Ureter (tissue), 1 donor: ENCODE measurements at places on chromosomes 2 and 18. TPM values are rescaled to one million over a fixed set of nuclear protein-coding genes. Genes with fewer than 3 reads are reported as not detected.

DNA sequence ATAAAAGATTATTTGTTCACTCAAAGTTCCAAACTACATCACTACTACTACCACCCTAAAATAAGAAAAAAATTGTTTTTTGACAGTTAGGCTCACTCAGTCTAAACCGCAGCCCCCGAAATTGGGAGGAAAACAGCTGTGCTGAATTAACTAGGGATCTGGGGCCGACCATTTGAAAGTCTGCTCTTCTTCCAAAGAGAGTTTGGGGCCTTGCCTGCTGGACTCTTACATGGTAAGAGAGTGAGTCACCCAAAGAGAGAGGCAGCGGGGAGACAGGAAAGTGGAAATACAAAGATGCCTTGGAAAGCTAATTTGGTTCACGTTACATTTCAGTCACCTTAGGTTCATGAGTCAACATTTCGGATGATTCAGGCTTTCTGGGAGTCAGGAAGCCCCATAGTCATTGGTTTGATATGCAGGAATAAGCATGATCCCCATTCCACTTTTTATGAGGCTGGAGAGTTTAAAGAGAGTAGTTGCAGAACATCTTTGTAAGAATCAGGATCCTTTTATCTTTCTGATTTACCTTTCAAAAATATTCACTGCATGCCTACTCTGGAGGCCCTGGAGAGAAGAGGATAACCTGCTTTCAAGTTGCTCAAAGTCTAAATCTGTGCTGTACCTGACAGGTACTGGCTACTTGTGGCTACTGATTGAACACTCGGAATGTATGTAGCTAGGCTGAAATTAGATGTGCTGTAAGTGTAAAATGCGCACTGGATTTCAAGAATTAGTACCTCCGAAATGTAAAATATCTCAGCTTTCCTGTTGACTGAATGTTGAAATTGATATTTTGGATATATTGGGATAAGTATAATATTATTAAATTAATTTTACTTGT, 995 bp upstream of the RTN4 start:
- peak; percentile 78 for DNase-seq

METAP1D gene
- 15.4 TPM for total RNA-seq

- no peak for DNase-seq
Observed at GRCh38 chr2:69385443-69386151, 1.4 kb downstream of the GFPT1 start.

DNA sequence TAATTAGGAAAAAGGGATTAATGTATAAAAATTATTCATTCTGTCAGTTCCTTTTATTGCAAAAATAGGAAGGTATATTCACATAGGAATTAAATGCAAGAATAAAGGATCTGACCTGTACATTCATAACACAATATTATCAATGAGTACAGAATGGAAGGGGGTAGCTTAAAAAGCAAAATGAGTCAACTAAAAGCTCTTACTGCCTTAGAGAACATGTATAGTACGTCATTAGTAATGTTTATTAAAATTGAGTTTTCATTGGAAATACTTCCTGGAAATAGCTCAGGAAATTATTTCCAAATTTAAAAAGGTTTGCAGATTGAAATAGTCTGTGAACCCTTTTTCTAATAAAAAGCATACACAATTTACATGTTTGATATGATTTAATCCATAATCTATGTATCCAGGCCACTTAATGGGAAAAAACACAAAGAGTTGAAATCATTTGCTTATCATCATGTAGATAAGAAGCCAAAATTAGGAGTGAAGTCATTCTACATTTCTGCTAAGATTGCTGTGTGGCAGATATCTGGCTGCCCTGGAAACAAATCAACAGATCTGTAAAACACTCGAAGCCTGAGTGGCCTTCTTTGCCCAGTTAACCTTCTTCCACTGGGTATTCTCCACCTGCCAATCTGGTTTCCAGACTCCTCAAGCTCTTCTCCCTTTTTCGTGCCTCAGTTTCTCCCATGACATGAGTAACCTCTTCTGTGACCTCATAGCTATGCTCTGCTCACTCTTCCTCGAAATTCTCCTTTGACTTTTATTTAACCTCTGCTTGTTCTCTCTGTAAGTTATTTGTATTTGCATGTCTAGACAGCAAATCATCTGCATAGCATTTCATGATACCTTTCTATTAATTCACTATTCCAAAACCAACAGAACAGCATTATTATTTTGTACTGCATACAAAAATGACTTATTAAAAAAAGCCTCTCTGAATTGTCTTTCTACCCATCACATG, 181.2 kb upstream of the REV1 start:
- DNase-seq, result no peak

GRCh38 chr2:9311488-9311887, 104.9 kb downstream of the ASAP2 start:
- no peak for DNase-seq

GALNT14 gene
- 7.0 TPM for total RNA-seq

- no peak for DNase-seq
Observed at GRCh38 chr2:57733956-57734355, 312.6 kb upstream of the VRK2 start.

- DNase-seq, result no peak
Observed at GRCh38 chr2:233101816-233102215, 41.7 kb downstream of the INPP5D start.

DNA sequence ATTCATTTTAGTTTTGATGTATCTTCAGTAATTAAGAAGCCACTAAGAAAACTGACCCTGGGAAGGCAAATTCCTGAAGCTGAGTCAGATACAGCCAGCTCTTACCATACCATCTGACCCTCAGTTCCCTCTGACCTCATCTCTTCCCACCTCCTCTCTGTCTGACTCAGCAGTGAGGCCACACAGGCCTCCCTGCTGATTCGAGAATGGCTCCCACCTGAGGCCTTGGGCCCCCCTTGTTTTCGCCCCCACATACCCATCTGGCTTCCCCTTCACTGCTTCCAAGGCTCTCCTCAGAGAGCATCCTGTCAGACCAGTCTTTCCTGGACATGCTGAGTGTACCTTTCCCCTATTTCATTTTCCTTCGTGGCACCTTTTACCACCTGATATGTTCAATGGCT, 71.0 kb upstream of the CYP1B1 start:
- peak; percentile 56 for DNase-seq

DNA sequence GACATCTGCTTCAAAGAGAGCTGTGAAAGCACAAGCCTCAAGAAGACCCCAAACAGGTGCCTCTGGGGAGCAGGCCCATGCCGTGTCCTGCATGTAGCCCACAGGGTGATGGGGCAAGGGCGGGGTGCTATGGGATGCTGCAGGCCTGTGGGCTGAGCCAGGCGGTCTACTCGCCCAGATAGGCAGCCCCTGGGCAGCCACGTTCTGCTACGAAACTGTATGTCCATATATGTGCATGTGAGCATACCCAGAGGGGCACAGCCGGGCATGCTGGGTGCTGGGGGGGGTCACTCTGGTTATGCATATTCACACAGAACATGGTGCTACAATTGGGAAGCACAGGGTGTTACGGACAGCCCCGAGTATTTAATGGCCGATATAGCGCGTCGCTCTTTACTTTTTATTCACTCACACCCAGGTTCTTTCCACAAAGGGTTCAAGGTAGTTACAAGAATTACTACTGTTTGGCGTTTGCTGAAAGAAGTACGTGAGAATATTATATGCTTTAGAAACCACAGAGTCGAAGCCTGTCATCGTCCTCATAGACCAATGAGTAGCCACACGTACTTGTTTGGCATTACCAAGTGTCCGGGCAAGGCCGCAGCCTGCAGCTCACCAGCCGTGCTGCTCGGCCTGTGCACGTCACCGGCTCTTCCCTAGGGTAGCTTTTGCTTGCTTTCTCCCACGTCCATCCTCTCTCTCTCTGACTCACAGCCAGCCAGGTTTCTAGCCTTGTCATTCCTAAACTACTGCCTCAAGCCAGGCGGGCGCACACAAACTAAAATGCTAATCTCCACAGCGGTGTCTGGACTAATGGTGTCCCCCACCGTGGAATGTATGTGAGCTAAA, 14.4 kb downstream of the MTERF4 start:
- no peak for DNase-seq

DNA sequence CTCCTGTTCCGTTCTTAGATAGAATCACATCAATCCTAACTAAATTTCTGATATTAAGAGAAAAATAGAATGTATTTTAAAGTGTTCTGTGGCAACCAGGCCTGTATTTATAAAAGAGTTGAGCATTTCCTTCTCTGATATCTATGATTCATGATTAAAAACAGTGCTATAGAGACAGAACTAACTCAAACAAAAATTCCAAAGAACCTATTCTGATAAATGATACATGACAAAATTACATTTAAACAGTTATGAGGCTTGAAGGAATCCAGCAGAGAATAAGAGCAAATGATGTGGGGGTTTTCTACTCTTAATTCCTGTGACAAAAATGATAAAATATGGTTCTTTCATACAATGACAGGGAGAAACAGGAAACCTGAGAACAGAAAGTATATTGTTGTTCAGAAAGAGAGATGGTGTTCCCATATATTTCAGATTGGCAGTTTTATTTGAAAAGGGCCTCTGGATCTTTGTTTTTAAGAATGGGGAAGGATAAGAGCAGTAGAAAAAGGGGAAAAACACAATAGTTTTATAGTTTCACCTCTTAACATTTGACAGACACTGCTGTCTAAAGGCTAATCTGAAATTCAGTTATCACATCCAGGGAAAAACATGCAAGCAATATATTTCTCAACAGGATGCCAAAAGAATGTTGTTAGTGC, 944.3 kb downstream of the LRP1B start:
- no peak for DNase-seq

DNA sequence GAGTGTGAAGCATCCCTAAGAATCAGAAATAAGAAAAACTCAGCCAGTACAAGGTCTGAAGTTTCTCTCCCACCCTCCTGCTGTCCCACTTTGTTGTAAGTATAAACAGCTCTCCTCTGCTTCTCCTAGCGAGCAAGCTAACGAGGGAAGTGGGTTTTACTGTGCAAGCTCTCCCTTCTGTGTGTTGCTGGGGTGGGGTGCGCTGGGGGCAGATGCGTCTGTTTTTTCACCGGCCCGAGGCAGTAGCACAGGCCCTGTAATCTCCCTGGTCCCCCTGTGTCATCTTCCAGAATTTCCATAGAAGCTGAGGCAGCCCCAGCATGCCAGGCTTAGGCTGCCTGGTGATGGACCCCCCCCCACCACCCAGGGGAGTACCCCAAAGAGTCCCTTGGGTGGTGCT, 9.4 kb upstream of the CXCR4 start:
- DNase-seq, result no peak

FLACC1 gene
- 4.4 TPM for total RNA-seq

DNA sequence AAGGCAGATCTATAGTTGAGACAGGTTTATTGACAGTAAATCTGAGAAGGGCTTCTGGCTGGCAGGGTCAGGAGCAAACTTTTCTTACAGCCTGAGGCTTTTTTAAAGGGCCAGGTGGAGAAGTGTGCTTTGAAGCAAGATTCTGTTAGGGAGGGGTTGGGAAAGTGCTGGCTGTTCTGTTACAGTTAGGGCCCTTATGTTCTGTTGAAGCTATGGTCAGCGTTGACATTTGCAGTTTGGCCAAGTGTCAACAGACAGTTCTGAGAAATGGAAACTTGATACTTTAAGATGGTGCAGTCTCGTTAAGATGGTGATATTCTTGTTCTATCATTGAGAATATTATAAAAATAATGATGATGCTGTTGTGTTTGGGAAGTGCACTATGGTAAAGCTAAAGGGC, 154.2 kb downstream of the RDH14 start:
- DNase-seq, result no peak

- no peak for DNase-seq
Observed at GRCh38 chr2:796141-796985, 119.2 kb upstream of the TMEM18 start.

GRCh38 chr18:45745817-45746461, 22.0 kb downstream of the SLC14A1 start:
- no peak for DNase-seq

GRCh38 chr2:196750977-196751631, 48.4 kb downstream of the GTF3C3 start:
- DNase-seq, result peak; percentile 48

- DNase-seq, result no peak
Observed at GRCh38 chr2:130985831-130986649, 107.2 kb downstream of the FAM168B start.

PECR gene
- 6.3 TPM for total RNA-seq

GRCh38 chr2:54839461-54840255, 116.2 kb downstream of the EML6 start:
- DNase-seq, result no peak

DNA sequence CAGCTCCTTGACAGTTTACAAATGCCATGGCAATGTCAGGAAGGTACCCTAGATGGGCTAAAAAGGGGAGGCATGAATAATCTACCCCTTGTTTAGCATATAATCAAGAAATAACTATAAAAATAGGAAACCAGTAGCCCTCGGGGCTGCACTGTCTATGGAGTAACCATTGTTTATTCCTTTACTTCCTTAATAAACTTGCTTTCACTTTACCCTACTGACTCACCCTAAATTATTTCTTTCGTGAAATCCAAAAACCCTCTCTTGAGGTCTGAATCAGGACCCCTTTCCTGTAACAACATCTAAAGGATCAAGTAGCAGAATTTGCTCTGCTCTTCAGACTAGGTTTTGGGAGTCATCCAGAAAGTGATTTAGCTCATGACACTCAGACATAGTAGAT, 43.7 kb downstream of the CD8B2 start:
- no peak for DNase-seq

TSHZ1 gene
- total RNA-seq, result 21.1 TPM

GRCh38 chr18:27887287-27887686, 289.6 kb downstream of the CDH2 start:
- DNase-seq, result no peak

PPIG gene
- 59.2 TPM for total RNA-seq

CYTIP gene
- total RNA-seq, result 15.8 TPM

DNA sequence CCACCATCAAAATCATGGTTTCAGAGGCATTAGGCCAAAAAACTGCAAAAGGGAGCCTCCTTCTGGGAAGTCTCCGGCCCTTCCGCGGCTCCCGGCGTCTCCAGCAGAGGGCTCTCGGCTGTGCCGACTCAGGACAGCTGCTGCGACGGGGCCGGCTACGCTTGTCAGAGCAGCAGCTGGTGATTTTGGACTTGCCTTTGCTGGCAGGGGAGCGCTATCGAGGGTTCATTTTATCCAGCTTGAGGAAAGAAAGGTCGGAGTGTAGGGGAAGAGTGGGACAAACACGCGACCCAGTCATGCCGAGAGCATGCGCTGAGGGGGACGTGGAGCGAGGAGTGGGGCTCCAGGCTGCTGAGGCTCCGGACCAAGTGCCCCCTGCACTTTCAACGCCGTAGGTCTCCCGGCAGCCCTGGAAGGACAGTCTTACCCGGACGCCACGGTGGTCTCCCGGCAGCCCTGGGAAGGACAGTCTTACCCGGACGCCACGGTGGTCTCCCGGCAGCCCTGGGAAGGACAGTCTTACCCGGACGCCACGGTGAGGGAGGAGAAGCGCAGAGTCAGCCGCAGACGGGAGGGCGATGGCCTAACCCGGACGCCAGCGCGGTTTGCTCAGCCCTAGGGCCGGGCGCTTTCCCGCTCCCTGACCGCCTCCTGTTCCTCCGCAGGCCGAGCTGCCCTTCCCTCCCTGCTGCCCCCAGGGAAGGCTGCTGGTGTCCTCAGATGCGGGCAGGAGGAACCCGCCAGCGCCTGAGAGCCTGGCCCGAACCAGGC, 21.7 kb downstream of the DDX18 start:
- DNase-seq, result peak; percentile 84

GRCh38 chr2:529424-529823, 147.8 kb downstream of the TMEM18 start:
- DNase-seq, result no peak

RAB12 gene
- total RNA-seq, result 50.0 TPM

GRCh38 chr18:48994044-48994651, 43.4 kb upstream of the SMAD7 start:
- DNase-seq, result no peak
